SJCRH30 (cell line): ENCODE measurements at places on chromosomes 6 and 20.
A peak's percentile ranks its signal among the peaks of the same experiment; 100 is the strongest.

GRCh38 chr6:34231566-34232336 is 4.9 kb upstream of the HMGA1 start:
- DNase-seq, result no peak

DNA sequence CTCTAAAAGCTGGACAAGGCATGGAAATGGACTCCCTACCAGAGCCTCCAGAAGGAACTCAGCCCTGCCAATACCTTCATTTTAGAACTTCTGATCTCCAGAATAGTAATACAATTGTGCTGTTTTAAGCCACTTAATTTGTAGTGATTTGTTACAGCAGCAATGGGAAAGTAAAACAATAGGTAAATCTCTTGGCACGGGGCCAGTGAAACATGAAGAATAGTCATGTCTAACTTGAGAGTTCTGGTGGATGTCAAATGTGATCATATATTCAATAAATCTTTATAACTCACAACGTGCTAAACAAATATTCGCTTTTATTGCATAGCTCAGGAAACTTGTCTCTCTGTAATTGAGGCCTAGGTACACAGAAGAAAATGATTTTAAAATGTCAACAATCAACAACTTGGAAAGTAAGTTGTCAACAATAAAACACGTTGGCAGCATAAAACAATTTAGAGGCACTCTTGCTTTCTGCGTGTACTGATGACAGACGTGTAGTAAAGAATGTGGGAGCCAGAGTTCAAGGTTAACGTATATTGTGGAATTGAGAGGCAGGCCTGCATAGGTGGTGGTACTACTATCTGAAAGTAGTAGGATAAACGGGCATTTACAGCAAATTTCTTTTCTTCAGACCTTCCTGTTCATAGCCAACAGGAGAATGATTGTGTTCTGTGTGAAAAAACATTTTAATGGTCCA is 140.5 kb upstream of the OPRM1 start:
- no peak for DNase-seq

DNA sequence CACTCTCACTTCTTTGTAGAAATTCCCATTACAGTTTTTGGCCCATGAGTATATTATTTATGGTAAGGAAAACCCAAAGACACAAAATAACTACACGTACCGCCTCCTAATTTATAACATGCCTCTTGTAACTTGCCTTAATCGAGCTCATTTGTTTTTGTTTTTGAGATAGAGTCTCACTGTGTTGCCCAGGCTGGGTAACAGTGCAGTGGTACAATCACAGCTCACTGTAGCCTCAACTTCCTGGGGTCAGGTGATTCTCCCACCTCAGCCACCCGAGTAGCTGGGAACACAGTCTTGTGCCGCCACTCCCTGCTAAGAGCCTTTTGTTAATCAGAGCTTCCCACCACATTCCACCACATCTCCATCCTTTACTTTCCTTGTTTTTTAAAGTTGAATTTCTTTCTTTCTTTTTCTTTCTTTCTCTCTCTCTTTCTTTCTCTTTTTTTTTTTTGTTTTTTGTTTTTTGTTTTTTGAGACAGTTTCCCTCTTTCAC is 15.5 kb downstream of the ASIP start:
- DNase-seq, result no peak

GRCh38 chr20:44583157-44583556 is 778 bp downstream of the PKIG start:
- DNase-seq, result peak; percentile 41

DNA sequence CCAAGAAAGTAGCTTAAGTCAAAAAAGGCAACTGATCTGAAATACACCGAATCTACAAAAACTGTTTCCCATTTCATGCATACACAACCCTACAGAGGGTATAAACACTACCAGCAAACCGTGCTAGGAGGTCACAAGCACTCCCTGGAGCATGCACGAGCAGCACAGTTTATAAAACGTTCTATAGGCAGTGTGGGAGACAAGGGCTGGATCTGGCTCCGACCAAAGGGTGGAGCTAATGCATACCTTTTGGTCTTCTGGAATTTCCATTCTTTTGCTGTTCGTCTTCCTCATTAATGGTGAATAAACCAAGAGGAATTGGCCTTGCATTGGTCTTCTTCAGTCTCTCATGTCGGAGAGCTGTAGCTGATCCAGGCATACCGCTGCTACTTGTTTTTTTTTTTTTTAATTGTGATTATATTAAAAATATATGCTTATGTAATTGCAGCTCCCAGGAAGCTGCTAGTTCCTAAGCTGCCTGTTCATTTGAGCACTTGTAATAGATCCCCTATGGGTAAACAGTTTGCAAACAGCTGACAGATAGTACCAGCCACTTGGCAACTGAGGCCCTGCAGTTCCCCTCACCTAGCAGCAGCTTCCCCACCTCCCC is 24.5 kb downstream of the MAP7 start:
- no peak for DNase-seq

- DNase-seq, result no peak
Measured at GRCh38 chr6:169163411-169163901, 90.2 kb downstream of the THBS2 start.

DNA sequence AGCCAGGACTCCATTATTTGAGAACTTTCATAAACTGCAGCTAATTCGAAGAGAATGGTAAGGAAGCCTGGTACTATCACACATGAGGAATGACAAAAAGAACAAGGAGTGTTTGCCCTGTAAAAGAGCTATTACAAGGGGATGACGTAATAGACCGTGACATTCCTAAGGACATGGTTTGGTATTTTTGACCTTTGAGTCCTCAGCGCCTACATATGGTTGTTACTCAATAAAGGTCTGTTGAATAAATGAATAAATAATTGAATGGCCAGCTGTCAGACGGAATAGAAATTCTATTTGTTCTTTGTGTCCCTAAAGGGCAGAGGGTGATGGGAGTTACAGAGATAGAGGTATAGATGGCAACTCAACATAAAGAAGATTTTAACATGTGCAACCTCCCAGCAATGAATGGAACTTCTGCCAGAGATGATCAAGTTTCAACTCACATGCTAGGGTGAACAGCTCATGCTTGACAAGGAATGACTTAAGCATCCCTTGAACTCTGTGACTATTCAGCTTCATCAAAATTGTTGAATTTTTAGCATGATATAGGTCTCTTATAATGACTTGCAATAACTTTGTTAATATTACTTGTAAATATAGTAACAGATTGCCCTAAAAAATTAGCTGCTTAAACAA is 115.4 kb downstream of the TENT5A start:
- peak; percentile 40 for DNase-seq

GRCh38 chr6:40568062-40568708 is 19.0 kb downstream of the LRFN2 start:
- DNase-seq, result no peak

- no peak for DNase-seq
Measured at GRCh38 chr20:16624106-16624505, 50.9 kb upstream of the KIF16B start.

DNA sequence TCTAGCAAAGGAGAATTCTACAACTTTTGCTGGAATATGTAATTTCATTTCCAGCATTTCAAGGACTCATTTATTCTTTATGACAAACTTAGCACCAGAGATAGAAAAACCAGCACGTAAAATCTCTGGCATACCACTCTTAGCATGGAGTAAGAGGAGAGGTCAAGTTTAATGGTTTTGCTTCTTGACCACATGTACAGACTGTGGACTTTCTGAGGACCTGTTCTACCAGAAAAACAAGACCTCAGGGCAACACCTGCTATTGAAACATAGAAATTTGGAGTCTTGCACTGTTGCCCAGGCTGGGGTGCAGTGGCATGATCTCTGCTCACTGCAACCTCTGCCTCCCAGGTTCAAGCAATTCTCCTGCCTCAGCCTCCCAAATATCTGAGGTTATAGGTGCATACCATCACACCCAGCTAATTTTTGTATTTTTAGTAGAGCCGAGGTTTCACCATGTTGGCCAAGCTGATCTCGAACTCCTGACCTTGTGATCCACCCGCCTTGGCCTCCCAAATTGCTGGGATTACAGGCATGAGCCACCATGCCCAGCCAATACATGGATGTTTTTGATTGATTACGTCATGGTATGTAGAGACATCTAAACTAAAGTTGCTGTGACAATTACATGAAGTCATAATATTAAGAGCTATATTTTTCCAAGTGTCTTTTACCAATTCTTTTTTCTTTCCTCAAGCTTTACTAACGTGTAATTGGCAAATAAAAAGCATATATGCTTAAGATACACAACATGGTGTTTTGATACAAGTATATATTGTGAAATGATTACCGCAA is 36.1 kb downstream of the CRYBG1 start:
- no peak for DNase-seq

GRCh38 chr20:10728873-10729670 is 55.3 kb upstream of the JAG1 start:
- DNase-seq, result no peak

DNA sequence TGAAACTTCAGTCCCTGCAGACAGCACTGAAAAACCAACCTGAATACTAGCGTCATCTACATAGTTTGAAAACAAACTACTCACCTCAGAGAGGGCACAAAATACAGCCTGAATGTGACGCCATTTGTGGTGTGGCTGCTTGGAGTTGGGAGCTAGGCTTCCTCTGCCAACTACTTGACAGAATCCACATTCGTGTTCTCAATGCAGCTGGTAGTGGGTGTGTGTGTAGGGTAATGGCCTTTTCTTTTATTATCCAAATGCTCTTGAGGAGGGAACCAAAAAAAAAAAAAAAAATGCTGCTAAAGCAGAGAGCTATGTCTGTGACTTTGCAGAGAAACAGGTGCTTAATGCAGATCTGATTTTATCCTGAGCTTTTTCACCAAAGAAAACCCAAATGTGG is 207.8 kb downstream of the OTOR start:
- no peak for DNase-seq

GRCh38 chr6:151014404-151015100 is 149.1 kb downstream of the MTHFD1L start:
- DNase-seq, result peak; percentile 87

- no peak for DNase-seq
Measured at GRCh38 chr20:22584922-22585785, 782 bp upstream of the FOXA2 start.

GRCh38 chr20:45823949-45824835 is 2.9 kb downstream of the TNNC2 start:
- DNase-seq, result peak; percentile 62

DNA sequence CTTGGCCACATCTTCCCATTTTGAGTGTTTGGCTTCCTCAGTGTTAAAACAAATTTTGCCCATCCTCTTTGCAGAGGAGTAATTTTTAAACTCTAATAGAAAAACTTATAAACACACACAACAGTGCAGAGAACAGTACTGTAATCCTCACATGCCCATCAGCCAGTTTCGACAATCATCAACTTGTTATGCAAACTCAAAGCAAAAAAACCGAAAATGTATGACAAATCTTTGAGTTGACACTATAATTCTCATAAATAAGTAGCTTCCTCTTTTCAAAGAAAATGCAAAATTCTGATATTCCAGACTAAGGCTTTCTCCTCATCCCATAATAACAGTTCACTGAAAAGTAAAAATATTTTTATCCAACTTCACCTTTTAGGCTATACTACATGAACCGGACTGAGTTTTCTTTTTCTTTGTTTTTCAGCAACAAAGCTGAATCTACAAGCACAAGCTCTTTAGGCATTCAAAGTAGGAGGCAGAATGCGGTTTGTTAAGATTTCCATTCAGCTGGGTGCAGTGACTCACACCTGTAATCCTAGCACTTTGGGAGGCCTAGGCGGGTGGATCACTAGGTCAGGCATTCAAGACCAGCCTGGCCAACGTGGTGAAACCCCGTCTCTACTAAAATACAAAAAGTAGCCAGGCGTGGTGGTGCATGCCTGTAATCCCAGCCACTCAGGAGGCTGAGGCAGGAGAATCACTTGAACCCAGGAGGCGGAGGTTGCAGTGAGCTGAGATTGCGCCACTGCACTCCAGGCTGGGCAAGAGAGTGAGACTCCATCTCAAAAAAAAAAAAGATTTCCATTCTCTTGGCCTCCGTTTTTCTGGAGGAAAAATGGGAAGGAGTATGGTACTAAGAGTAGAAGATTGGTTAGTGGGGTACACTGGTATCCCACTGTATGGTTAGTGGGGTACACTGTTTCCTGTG is 74.8 kb downstream of the GCNT2 start:
- no peak for DNase-seq

- no peak for DNase-seq
Measured at GRCh38 chr6:158648682-158649131, 1.1 kb upstream of the SYTL3 start.

DNA sequence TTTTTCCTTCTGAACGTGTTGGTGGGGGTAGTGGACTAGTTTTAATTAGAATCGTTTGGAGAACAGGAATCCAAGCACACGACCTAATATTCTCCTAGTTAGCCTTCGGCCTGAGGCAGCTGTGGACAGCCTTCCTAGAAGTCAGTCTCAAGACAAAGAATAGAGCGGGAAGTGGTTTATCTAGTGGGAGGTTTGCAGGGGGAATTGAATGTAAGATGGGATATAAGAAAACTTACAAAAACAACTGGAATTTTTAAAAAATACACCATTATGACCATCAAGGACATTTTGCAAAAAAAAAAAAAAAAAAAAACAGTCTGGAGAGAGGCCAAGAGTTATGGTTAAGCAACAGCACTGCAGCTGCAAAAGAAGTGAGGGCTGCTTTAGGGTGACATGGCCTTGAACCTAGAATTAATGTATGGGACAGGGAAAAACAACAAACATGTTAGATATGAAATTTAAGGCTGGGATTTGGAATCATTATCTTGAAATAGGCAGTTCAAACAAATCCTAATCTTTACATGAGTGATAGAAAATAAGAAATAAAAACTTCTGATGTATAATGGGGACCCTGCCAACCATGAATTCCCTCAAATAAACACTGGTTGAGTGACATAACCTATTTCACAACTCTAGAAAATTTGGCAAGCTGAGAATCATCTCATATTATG is 40.2 kb downstream of the PLAGL1 start:
- no peak for DNase-seq

GRCh38 chr6:4320860-4321259 is 185.5 kb upstream of the ECI2 start:
- peak; percentile 24 for DNase-seq

DNA sequence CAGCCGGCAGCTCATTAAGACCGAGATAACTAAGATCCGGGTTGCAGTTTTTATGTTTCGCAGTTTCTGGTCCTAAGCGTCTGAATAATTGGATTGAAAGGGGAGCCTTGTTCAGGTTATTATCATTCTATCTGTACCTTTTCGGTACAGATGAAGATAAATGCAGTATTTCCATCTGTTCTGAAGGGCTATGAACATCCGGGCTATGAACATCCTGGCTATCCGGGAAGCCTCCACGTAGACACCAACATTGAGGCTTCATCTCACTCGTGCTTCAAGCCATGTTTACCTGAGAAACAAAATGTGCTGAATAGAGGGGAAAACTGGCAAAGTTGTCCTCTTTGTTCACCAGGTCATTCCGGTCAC is 399 bp upstream of the REPS1 start:
- no peak for DNase-seq

- peak; percentile 73 for DNase-seq
Measured at GRCh38 chr20:59850018-59850641, 83.3 kb downstream of the SYCP2 start.

DNA sequence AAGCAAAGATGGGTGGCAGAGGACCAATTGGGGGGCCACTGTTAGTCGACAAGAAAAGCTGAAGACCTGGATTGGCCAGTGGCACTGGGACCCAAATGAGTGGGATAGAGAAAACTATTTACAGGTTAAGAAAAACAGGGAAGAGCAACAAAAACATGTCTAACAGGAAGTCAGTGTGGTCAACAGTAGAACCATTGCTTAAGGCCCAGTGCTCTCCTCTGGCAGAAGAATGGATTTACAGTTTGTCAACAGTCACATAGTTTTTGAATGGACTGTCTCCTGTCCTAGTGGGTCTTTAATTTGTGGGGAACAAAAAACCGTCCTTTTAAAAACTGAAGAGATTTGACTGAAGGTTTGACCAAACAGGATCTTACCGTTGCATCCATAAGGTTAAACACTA is 12.1 kb upstream of the WTAP start:
- DNase-seq, result no peak
